ENCODE measurements at places on chromosomes 11 and 22.

DNA sequence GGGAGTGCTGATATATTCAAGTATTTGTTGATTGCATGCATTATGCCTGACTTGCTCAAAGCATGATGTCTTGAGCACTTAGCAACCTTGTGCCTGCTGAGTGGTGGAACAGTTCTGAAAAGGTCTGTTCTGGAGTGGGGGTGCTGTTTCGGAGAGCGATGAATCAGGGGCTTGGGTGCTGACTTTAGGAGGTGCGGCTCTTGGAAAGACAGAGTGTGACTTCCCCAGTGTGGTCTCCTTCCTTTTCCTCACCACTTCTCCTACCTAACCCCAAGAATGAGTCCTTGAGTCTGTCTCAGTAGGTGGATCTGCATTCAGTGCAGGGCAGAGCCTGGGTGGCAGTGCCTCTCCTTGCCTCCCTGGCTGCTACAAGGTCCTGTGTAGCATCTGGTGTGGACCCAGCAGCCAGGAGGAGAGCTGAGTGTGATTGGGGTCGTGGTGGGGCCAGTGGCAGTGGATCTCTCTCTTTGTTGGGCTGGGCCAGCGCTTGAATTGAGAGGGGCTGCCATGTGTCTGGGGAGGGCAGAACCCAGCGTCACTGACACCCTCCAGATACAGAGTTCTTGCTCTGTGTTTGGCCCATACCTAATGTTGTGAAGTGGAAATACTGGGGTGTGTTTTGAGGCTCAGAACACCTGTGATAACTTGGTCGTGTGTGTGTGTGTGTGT, 35.9 kb downstream of the ST3GAL4 start:
- DNase-seq = no peak

DNA sequence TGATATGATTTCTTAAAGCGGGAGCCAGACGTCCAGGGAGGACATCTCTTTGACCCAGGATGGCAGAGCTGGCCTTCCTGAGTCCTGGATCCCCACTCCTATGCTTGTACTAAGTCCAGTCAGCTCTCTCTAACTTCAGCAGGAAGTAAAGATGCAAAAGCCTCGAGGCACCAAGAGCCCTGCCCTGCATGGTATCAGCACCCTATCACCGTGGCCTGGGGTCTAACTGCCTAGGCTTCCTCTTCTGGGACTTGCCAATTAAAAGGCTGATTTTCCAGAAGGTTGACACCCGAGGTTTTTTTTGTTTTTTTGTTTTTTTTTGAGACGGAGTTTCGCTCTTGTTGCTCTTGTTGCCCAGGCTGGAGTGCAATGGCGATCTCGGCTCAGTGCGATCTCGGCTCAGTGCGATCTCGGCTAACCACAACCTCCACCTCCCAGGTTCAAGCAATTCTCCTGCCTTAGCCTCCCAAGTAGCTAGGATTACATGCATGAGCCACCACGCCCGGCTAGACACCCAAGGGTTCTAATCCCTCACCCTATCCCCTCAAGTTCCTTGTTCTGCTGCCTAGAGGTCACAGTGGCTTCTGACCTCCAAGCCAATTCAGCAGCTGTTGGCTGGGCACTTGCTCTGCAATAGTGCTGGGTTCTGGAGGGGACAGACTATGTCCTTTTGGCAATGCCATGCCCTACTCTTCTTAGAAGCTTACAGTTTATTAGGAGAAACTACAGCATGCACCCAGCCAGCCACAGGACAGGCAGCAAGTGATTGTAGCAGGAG, 50.6 kb upstream of the FTH1 start:
- no peak for DNase-seq

- DNase-seq = no peak
Observed at GRCh38 chr22:19291218-19291579, 320 bp downstream of the CLTCL1 start.

- DNase-seq = no peak
Observed at GRCh38 chr11:61488651-61489291, 19.8 kb upstream of the LRRC10B start.

DNA sequence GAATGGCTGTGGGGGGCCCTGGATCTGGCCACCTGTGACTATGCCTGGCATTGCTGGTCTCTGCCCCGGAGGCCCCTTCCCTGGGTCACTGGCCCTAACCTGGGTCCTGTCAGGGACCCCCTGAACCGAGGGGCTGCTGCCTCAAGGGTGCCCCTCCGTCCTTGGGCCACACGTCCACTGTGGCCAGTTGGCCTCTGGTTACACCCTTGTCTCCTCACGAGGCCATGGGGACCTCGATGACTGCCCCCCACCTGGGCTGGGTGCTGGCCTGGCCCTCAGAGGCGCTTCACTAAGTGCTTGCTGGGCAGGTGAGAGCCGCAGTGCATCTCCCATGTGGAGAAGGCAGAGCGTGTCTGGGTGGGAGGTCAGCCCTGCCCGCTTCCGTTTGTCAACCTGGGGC, 27.3 kb upstream of the FGF19 start:
- no peak for DNase-seq

GRCh38 chr11:44421090-44421675, 111.2 kb upstream of the ALX4 start:
- DNase-seq = no peak

DNA sequence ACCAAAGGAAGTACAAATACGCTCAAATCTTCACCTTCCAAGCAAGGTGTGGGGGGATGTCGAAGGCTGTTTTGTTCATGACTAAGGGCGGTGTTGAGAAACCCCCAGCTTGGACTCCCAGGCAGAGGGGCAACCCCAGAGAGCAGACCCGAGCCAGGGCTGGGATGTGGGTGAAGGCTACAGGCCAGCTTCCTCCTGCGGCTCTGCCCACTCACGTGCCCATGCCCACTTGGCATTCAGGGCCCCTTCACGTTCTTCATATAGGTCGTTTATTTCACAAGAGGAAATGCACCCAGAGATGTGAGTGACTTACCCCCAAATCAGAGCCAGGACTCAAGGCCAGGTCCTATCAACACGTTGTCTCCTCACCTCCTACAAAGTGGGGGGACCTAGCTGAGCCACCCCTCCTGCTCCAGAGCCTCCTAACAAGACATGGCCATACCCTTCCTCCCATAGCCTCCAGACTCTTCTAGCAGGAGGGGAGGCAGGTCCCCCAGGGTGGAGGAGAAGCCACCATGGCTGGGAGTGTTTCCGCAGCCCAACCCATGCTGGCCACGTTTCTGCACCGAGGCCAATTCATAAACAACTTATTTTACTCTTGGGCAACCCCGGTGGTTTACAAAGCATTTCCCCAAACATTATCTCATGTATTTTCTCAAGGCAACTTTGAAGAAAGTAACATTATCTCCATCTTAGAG, 22.0 kb downstream of the TMEM184B start:
- DNase-seq = no peak

GRCh38 chr11:2738551-2739431, 39.0 kb upstream of the KCNQ1OT1 start:
- DNase-seq = no peak

DNA sequence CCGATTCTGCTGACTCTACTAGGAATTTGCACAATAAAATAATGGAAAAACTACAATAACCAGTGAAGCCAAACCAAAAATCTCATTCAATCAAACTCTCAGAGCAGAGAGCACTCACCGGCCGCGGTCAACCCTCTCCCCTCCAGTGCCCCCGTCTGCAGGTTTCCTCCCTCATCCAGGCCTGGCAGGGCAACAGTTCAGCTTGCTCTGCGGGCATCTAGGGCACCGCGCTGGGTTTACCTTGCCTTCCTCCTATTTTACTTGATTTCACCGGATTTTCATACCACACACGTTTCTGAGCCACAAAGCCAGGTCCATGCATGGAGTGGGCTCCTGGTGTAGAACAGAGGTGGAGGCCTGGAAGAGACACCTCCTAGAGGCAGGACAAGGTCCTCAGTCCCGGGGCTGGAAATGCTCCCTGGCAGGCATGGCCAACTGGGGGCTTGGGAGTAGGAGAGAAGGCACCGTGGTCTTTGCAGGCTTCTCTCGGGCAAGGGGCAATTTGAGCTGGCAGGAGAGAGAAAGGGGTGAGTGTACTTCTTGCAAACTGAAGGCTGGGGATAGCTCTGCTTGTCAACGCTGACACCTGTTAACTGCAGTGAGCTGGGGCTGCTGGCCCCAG, 938.4 kb downstream of the BRD1 start:
- DNase-seq = no peak

GRCh38 chr11:59197991-59198390, 14.7 kb downstream of the MPEG1 start:
- DNase-seq = no peak

- no peak for DNase-seq
Observed at GRCh38 chr22:36702842-36703215, 723 bp downstream of the CACNG2 start.

GRCh38 chr11:110966131-110966530, 253.9 kb upstream of the ARHGAP20 start:
- no peak for DNase-seq

DNA sequence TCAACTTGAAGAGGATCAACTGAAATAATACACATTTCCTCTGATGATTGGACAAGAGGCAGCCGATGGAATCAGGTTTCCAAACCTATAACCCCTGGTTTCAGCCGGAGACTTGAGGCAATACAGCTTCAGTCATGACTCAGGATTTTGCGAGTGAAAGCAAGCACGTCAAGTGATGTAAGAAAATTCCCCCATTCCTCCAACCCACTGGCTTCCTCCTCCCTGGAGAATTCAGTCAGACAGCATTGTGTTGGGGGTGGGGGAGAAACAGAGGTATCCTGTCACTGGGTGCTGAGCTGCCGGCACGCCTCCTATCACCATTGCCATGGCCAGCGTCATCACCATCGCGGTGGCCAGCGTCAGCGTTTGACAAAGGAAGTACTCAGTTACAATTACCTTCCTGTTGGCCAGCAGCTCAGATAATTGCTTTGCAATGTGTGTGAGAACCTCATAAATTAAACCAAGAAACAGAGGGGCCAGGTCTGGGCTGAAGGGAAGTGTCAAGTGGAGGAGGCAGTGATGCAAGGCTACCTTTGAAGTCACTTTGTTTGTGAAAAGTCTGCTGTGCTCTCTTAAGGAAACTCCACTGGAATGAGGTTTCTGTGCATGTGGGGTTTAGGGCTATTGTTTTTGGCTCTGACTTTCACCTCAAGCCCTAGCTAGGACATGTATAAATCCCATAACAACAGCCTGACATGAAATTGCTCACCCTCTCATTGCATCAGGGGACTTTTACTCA, 50.2 kb downstream of the LIF start:
- DNase-seq = no peak

DNA sequence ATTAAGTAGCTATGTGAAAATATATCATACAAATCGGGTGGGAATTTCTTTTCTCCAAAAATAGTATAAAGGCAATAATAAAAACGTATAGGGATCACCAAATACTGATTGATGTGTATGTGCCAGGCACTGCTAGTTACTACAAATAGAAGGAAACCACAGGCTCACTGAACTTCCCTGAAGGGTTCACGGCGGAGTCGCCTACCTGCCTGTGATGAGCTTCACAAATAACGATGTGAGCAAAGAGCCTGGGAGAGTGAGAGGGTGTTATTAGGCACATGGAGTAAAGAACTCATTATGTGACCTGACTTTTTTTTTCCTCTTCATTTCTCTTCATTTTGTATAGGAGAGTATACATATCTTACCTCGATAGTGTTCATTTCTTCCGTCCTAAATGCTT, 36.0 kb upstream of the L3MBTL2 start:
- DNase-seq = no peak

DNA sequence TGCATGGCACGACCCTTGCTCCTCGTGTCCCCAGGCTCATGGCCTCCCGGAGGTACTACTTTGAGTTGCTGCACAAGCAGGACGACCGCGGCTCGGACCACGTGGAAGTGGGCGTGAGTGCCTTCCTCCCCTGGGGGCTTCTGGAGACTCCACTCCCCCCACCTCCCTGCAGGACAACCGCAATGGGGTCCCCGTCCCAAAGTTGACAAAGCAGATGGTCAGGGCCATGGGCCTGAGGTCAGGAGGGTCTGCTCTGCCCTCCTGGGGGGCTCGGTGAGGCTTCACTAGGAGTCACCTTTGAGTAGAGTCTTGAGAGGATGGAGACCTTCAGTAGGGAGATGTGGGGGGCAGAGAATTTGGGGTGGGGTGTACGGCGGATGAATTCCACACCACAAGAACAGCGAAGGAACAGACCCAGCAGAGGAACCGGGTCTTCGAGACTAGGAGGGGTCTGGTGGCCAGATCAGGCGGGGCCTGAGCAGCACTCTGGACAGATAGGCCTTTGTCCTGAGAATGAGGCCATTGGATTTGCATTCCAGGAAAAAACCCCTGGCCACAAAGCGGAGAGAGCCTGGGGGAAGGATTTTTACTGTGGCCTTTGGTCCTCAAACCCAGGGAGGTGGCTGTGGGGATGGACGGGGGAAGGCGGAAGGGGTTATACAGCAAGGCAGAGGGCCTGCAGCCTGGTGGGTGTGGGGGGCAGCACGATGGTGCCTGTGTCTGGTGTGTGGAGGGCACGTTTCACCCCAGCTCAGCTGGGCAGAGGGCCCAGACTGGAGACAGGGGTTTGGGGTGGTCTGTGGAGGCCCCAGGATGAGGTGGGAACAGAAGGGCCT, 4.6 kb downstream of the B4GALNT4 start:
- DNase-seq = no peak

DNA sequence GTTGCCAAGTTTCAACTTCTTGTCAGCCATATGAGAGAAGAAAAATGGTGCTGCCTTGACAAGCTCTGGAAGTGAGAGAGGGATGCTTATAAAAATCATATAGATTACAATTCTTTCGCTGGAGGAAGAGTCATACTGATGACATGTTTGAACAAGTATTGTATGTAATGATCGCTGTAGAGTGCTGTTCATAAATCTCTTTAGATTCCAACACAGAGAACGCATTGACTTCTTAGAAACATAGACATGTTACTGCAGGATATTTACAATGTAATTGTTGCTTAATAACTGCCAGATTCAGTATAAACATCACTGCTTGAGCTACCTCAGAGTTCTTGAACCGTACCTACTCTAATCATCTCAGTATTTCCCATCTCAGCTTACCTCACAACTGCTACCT, 571.6 kb downstream of the LUZP2 start:
- no peak for DNase-seq

GRCh38 chr11:14331476-14332136, 27.4 kb downstream of the RRAS2 start:
- DNase-seq = no peak

DNA sequence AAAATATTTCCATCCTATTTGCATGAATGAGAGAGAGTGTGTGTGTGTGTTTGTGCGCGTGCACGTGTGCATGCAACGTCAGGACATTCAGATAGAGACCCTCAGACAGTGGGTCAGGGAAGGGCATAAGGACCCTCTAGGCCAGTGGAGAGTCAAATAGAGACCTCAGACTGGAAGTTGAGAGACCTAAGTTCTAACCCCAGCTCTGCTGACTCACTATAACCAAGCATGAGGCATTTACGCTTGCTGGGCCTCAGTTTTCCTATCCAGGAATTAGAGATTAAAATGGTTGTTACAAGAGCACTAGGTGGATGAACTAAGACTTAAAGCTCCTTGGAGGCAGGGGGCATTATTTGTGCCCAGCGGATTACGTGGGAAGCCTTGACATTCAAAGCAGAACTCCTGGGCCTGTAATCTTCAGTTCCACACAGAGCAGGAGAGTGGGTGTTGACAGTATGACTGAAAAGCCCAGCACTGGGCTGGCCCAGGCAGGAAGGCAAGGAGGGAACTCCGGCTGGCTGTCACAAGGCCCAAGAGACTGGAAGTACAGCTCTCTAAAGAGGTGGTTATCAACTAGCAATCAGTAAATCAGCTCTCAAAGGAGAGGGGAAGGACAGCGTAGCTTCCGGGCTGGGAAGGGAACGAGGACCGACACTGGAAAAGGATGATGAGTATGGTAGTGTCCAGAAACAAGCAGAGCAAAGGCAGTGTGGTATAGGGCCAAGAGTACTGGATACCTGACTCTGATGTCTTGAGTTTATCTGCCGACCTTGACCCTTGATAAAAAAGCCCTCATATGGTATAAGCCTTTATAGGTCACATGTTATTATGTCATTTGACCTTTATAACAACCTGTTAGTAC, 9.2 kb downstream of the RHOG start:
- DNase-seq = no peak

Data from stimulated activated CD4-positive, alpha-beta T cell treated with anti-CD3 and anti-CD28 coated beads, Interleukin-15, amount 100 ng/mL, for 1 hour (primary cell).